ENCODE measurements at places on chromosomes 1 and 21.
A peak's percentile ranks its signal among the peaks of the same experiment; 100 is the strongest.

GRCh38 chr21:43643193-43643592 lies 16.1 kb downstream of the HSF2BP start:
- DNase-seq = no peak

DNA sequence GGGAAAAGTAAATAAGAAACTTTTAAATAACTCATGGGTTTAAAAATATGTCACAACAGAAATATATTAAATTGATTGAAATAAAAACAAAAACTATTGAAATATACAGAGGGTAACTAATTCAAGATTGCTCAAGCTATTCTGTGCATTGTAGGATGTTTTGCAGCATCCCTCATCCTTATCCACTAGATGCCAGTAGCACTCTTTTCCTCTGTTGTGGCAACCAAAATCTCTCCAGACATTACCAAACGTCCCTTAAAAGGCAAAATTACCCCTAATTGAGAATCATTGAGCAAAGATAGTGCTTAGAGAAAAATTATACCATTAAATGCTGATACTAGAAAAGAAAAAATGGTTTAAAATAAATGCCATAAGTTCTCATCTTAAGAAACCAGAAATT lies 682.6 kb downstream of the RWDD3 start:
- DNase-seq = peak; percentile 3

GRCh38 chr1:197614916-197615692 lies 160.2 kb downstream of the DENND1B start:
- peak; percentile 49 for DNase-seq

DNA sequence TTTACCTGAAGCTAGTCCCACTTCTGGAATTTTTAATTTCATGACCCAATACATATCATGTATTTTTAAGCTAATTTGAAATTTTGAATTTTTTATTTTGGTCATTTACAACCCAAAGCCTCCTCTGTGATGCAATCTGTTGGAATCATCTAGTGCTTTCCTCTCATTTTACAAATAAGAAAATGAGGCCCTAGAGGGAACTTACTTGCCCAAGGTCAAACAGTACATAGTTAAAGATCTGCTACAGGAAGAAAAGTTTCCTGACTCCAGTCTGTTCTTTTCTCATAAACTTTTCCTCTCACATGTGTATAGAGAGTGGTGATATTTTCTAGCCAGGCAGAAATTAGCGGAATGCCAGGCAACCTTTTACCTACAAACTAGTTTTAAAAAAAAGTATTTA lies 59.3 kb upstream of the DPT start:
- DNase-seq = no peak

- no peak for DNase-seq
These were observed 54.6 kb downstream of the RAP1GAP start for GRCh38 chr1:21614419-21615115.

- DNase-seq = peak; percentile 97
These were observed 80.6 kb upstream of the IPO9 start for GRCh38 chr1:201748335-201748734.

DNA sequence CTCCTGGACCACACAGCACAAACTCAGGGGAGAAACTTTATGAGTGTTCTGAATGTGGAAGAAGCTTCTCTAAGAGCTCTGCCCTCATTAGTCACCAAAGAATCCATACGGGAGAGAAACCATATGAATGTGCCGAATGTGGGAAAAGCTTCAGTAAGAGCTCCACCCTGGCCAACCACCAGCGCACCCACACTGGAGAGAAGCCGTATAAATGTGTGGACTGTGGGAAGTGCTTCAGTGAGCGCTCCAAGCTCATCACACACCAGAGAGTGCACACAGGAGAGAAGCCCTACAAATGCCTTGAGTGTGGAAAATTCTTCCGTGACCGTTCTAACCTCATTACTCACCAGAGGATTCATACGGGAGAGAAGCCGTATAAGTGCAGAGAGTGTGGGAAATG lies 22.5 kb downstream of the ZSCAN20 start:
- no peak for DNase-seq

DNA sequence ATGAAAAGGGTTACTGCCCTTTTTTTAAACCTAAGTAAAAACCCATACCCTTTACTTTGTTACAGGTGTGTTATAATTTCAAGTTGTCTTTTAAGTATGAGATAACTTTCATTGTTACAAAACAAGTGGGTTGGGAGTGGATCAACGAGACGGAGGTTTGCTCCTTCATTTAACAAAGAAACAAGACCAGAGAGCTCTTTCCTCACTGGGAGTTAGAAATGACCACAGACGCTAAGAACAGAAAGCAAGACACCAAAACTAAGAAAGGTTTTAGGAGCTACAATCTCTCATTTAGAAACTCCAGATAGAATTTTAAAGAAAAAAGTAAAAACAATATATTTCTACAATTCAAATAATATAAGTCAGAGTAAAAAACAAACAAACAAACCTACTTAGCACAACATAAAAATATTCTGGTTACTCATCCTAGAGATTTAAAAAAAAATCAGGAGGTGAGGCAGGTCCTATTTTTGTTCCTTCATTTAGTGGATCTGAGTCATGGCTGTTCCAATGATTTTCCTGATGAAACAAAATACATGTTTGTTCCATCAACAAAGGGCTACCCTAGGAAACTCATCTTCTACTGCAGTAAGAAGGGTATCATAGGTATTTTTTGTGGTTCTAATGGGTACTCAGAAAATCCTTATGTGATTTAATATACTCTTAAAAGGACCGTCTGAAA lies 33.0 kb downstream of the APP start:
- no peak for DNase-seq

GRCh38 chr21:32538147-32538792 lies 47.1 kb downstream of the TCP10L start:
- DNase-seq = no peak

- no peak for DNase-seq
These were observed 800 bp upstream of the DNMT3L start for GRCh38 chr21:44262338-44263056.

DNA sequence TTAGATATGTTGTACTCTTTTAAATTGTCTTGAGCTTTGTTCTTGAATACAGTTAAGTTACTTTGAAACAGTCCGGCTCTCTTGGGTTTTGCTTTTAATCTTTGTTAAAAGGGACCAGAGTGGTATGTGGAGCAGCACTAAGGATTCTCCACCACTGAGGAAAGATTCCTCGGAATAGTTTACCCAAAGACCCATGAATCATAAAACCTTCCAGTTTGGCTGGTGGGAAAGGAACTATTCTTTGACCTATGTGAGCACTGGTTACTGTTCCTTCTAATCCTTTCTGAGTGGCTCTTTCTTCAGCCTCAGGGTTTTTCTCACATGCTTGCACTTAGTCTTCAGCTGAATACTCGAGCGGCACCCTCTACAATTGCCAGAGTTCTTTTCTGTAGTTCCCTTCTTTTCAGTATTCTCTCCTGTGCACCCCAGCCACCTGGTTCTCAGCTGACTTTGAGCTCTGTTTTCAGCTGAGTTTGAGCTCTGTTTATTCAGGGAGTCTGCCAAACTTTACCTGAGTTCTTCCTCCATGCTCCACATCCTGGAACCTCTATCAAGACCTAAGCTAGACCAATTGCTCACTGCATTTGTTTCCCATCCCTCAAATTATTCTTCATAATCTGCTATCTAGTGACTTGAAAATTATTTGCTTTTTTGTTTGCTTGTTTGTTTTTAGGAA lies 253.8 kb upstream of the PLXNA2 start:
- no peak for DNase-seq

GRCh38 chr1:156458181-156458503 lies 42.4 kb downstream of the MEF2D start:
- peak; percentile 46 for DNase-seq

DNA sequence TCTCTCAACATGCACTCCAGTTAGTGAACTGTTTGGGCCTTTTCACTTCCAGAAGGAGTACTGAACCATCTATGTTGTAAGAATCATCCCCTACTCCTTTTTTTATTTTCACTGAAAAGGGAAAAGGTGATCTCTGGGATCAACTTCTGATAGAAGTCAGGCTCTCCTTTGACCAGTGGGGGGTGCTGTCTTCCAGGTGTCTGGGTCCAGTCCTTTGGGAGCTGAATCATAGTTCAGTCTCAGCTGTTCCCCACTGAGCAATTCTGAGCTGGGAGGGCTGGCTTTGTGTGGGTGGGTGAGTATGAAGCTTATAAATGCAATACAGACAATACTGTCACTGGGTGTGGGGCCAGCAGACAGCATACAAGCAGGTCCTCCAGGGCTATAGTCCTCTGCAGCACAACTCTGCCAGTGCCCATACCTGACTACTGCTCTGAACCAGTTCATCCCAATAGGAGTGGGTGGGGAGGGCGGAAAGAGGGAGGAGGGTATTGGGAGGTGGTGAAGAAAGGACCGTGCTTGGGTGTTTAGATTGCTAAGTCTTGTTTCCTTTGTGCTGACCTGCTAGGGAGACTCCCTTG lies 12.5 kb upstream of the SARS1 start:
- peak; percentile 86 for DNase-seq

GRCh38 chr1:73860421-73860950 lies 337.5 kb downstream of the LRRIQ3 start:
- no peak for DNase-seq

DNA sequence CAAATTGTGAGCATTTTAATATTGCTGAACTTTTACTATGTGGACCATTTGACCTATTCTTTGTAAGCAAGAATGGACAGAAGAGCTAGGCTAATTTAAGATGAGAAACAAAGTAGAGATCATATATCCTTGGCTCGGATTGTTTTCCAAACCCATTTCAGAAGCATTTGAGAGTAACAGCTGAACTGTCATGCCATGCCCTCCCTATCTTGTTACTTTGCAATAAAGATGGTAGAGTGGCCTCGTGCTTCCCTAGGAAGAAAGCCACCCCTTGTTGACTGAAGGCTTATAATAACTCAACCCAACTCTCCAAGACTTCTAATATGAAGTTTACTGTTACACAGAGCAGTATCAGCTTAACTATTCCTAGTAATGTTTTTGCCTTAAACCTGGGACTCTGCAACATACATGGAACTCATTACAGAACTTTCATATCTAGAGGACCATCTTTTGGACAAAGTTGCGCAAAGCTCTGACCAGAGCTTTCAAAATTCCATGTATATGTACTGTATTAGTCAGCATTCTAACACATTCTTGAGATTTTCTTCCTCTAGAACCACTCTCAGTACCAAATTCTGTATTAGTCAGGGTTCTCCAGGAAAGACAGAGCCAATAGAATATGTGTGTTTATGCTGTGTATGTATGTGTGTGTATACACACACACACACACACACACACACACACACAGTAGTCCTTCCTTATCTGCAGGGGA lies 68.7 kb downstream of the ADAMTS1 start:
- peak; percentile 85 for DNase-seq

- DNase-seq = no peak
These were observed 24.9 kb downstream of the MATN1 start for GRCh38 chr1:30698401-30698981.

DNA sequence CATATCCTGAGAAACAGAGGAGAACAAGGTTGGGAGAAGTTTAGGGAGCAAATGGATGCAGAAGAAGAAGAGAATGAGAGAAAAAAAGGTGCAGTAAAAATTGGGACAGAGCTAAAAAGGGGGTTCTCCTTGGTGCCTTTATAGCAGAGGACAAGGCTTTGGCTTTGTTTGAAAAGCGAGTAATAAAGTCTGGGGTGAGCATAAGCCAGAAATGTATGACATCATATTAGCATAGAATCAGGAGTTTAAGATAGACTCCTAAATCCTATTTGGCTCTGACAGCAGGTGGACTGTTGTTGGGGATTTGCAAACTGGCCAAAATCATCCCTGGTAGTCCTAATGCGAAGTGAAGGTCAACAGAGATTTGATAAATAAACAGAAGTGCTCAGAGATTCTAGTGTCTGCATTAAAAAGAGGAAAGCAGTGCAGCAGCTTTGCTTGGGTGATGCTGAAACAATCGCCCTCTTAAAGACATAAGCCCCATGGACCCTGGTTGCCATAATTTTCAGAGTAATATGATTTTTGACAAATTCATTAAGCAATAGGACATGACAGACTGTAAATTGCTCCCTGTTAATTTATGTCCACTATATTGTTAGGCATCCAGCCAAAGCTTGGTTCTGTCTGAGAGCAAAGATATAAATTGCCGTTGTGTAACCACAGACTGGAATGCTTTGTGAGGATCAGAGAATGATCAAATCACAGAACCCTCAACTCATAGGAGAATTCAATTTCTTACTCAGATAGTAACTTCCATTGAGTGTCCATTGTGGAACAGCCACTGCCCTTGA lies 385.0 kb upstream of the NFIA start:
- DNase-seq = no peak

DNA sequence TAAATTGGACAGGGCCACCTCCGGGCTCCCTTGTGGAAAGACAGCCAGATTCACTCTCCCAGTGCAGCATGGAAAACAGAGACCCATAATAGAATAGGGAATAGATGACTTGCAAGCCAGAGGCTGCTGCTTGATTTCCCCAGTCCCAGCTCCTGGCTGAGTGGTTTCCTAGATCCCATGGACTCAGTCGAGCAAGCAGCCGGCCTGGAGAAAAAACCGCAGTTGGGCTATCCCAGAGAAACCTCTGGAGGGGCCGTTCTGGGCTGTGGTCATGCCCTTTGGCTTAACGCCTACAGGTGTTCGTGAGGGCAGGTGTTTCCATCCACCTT lies 61.7 kb downstream of the ELK4 start:
- no peak for DNase-seq

- peak; percentile 97 for DNase-seq
These were observed 43.9 kb upstream of the LYST start for GRCh38 chr1:235910357-235911299.

- DNase-seq = peak; percentile 77
These were observed 27.9 kb upstream of the BATF3 start for GRCh38 chr1:212727386-212728181.

GRCh38 chr1:56755911-56756310 lies 63.3 kb downstream of the FYB2 start:
- no peak for DNase-seq

- DNase-seq = peak; percentile 91
These were observed 5.7 kb downstream of the LRRC71 start for GRCh38 chr1:156926175-156926574.

- DNase-seq = no peak
These were observed 304.1 kb upstream of the NR5A2 start for GRCh38 chr1:199723250-199723956.

GRCh38 chr1:162384601-162385279 lies 3.2 kb downstream of the C1orf226 start:
- DNase-seq = no peak

GRCh38 chr21:45766501-45766900 lies 123.0 kb downstream of the PCBP3 start:
- no peak for DNase-seq
